C1 segment of cervical spinal cord (tissue), 14 donors: ENCODE measurements at places on chromosomes 6 and 20.

GRCh38 chr20:10563935-10564492, 109.8 kb downstream of the JAG1 start:
- no peak for DNase-seq

DNA sequence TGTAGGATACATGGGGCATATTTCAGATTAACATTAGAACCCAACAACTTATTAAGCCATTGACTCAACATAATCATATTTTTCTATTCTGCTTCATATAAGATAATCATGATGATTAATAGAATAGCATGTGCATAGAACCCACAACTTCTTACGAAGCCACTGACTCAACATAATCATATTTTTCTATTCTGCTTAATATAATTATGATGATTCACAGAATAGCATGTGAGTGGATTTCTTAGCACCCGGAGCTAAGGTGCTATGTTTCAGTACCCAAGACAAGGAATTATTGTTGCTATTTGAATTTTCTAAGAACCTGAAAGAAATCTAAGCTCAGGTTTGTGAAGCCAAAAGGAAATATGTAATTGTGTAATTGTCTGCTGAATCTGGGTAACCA, 96.8 kb downstream of the TENT5A start:
- no peak for DNase-seq

DNA sequence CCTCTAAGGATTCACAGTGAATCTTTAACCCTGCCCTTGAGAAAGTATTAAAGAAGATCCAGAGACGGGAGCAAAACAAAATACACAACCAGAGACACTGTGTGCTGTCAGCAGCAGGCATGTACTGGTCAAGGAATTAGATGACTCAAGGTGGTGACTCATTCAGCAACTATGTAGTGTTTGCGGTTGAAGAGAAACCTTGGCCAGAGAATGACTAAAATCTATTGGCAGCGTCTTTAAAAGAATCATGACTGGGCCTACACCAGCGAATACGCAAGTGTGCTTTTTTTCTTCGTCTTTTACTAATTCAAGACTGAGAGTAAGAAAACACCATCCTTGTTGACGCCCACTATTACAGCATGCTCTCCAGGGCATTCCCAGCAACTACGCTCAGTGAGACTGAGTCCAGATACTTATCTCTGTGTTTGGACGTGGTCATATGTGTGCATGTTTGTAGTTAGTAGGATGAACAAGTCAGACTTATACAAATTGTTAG, 72.4 kb upstream of the BACH2 start:
- no peak for DNase-seq

DNA sequence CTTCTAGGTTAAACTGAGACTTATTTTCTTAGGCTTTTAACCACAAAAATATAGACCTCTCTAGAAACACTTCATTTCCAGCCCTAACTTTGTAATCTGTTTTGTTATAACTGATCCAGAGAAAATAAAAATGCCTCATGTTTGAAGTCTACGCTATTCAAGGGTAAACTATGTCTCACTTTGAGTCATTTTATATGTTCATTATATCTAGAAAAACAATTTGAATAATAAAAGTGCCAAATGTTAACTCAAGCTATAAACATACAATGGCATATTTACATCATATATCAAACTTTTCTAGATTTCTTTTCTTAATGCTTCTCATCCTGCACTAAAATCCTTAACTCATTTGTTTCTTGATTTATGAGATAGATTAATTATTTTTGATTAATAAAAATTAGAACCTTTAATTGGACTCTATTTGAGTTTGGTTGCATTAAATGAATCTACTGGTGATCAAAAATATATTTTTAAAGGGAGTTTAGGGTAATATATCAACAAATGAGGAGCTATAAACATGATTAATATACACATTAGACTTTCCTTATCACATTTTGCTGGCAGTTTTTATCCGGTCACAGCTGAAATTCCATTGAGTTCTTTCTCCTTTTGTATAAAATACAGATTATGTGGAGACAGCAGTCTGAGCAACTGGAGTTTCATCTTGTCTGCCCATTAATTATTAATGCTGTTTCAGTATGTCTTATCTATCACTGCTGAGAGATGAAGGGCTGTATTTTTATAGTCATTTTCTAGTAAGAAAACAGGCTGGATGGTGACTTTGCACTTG, 246.5 kb downstream of the TBX18 start:
- no peak for DNase-seq

DNA sequence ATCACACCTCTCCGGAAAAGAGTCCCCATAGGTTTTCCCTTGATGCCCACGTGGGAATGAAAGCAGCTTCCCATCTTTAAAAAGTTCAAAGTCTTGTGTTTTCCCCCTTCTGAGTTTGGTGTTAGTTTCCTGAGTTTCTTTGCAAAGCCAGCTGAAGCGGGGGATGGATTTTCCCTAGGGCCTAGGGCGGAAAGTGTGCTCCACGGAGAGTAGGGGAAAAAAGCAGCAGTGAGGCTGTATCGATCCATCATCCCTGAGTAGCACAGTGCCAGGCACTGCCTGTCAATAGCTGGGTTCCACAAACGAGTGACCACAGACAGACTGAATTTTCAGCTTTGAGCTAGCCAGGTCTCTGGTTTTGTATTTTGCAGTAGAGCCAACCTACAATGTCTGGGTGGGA, 1.3 kb downstream of the DAAM2 start:
- DNase-seq: no peak

GRCh38 chr6:44062105-44062770, 65.0 kb downstream of the MRPL14 start:
- no peak for DNase-seq

DNA sequence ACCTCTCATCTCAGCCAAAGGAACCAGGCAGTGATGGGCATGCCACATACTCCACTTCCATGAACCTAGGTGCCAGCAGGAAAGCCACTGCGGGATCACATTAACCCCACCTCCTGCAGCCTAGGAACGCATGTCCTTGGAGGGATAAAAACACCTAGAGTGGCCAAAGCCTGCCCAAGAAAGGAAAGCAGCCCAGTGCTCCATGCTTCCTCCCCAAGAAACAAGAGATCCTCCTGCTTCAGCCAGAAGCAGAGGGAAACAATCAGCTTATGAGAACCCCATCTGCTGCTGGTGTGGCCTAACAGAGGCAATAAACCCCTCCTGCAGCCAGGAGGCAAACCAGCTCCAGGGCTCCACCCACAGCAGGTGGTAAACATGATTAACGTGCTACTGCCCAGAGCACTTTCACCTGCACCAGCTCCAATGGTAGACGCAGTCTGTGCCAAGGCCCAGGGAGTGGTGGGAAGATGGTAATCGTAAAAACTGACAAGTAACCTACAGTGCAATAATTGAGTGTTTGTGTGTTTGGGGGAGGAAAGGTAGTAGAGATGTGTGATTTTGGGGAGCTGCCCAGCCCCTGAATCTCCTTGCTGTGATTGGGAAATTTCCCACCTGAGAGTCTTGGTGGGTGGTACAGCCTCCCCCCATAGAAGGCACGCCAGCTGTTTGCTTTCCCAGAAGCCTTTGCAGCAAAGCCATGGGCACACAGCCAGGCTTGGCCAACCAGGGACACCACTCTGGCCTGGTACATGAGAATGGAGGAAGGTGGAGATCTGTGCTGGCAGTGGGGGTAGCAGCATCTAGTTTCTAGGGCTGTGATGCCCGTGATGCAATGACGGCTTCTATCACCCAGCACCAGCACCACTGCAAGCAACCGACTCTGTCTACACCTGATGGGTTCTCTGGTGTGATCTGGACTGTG, 50.6 kb upstream of the TBC1D7 start:
- no peak for DNase-seq

DNA sequence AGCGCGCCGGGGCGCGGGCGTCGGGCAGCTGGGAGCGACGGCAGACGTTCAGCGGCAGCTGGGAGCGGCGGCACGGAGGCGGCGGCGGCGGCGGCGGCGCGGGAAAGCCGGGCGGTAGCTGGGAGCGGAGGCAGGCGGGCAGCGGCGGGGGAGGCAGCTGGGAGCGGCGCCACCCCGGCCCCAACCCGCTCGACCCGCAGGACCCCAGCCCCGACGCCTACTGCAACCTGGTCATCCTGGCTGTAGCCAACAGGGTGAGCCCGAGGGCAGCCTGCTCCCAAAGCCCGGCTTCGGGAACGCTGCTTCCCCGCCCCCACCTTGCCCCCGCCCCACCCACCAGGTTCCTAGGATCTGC, 8.9 kb downstream of the CCM2L start:
- no peak for DNase-seq

DNA sequence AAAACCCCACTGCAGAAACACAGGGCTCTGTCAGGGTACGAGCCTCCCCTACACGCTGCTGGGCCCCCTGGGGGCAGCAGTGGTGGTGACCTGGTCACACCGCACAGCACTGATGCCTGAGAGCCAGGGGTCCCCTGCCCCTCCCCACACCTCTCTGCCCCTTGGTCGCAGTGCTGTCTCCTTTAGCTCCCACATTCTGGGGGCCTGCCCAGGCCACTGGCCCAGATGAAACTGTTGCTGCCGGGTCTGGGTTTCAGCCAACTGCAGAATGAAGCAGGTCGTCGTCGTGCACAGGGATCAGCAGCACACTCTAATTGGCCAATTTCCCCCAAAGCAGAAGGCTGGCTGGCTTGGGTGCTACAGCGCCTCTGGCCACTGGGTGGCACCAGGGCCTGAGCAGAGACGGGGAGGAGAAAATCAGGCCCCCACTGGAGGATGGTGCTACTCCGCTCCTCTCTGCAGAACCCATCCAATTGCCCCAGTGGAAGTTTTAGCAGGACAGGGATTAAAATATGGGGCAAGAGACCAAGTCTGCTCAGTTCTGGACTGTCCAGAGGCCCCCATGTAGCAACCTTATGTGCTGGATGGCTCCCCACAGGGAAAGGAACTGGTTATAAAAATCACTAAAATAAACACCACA, 26.1 kb downstream of the DIDO1 start:
- DNase-seq: peak; percentile 54

GRCh38 chr6:145277358-145278086, 457.8 kb downstream of the EPM2A start:
- no peak for DNase-seq

GRCh38 chr6:117264369-117264691, 1.0 kb upstream of the VGLL2 start:
- DNase-seq: no peak
